ENCODE measurements at places on chromosomes 5 and 9.

- no peak for DNase-seq
These were observed 60.5 kb downstream of the TLE1 start for GRCh38 chr9:81628897-81629296.

GRCh38 chr9:84843175-84843824 is 173.8 kb downstream of the NTRK2 start:
- no peak for DNase-seq

- no peak for DNase-seq
These were observed 64.1 kb downstream of the SLC1A3 start for GRCh38 chr5:36670548-36670947.

- DNase-seq = no peak
These were observed 35.1 kb downstream of the SH3GLB2 start for GRCh38 chr9:128992995-128993394.

- no peak for DNase-seq
These were observed 101.2 kb downstream of the EPB41L4A start for GRCh38 chr5:112317866-112318265.

- DNase-seq = no peak
These were observed 32.0 kb upstream of the ADAM19 start for GRCh38 chr5:157607371-157608161.

DNA sequence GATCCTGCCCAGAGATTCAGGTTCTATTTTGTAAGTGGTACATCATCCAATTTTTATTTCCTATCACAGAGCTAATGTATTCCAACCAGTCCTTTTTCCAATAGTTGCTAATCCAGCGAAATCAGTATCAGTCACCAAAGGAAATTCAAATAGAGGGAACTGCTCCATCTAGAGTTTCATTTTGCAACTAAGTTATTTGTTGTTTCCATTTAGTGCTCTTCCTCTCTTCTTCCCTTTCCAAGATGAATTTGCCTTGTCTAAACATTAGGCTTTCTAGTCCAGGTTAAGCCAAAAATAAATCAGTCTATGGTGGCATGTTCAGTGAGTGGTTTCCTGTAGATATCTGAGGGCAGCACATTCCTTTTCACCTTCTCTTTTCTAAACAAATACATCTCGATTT is 79.8 kb upstream of the SPATA31D4 start:
- DNase-seq = no peak

GRCh38 chr5:154373326-154373725 is 72.5 kb upstream of the SAP30L start:
- no peak for DNase-seq

DNA sequence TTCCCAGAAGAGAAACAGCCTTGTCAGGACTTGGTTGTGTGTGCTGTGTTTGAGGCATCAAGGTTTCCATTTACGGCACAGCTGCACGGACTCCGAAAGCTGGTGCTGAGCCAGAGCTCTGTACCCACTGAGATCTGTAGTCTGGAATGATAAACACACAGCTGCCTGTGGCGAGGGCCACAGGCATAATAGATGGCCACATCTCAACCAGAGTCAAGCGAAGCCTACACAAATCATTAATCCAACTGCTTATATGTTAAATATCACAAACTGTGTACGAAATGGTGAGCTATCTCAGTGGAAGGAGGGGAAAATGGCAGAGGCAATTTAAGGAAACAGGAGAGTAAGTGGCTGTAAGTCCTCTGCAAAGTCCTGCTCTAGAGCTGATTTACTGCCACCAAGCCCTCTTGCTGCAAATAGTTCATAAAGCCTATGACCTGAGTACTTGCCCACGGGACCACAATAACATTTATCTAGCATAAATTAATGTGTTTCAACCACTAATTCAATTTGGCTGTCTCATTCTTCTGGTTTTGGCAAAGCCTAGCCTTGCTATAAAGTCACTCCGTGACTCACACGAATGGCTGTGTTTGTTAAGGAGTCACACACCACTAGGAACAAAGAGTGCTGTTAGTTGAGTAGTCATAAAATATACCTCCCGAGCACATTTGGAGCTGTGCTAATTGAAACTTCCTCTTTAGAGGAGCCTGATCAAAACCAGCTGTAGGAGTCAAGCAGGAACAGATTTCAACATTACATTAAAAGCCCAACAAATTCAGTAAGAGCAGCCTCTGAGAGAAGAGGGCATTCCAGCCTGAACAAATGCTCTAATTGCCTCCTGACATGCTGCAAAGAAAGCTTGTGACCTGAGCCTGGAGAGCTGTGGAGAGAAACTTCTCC is 738.6 kb upstream of the ZNF608 start:
- peak; percentile 77 for DNase-seq

DNA sequence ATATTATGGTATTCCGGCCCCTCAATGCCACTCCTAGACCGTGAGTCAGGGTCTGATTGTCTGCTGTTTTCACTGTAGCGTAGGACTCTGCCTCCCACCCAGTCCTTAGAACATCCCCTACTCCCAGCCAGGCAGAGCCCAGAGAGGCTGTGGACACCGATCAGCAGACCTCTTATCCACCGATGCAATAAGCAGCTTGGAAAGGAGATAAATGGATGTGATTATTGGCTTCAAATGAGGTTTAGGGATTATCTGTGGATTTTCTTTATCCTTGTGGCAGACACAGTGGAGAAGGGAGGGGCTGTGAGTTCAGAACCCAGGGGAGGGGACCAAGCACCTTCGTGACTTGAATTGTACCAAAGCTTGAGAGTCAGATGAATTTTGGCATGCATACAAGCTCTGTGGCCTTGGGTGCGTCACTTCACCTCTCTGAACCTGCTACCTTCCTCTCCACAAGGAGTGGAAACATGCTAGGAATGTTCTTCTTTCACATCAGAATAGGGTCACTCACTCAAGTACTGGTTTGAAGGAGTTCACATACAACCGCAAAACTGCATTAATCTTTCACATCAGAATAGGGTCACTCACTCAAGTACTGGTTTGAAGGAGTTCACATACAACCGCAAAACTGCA is 83.1 kb upstream of the CPLX2 start:
- no peak for DNase-seq

DNA sequence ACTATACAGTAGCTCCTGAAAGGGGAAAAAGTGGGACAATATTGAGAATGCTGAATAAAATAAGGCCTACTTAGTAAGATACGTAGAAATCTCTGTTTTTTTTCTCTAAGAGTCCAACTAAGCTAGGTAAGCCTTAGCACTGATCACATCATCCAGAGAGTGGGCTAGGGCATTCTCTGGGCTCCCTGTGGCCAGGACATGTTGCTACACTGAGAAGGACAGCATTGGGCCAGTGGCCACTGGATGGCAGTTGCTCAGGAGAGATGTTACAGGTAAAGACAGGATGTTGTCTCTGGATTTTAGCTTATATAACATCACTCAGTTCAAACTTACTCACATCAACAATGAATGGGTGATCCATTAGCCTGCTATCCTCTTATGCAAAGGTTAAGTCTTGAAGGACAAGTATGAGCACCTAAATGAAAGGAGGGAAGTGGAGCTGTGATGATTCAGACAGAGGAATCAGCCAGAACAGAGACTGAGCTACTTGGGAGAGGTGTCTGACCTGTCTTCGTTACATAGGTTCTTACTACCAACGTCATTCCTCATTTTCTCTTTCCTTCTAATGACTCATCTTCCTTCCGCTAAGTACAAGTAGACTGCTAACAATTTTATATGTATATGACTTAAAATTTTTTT is 226.6 kb upstream of the ADCY2 start:
- DNase-seq = no peak

- no peak for DNase-seq
These were observed 105.9 kb upstream of the DAP start for GRCh38 chr5:10866913-10867312.

DNA sequence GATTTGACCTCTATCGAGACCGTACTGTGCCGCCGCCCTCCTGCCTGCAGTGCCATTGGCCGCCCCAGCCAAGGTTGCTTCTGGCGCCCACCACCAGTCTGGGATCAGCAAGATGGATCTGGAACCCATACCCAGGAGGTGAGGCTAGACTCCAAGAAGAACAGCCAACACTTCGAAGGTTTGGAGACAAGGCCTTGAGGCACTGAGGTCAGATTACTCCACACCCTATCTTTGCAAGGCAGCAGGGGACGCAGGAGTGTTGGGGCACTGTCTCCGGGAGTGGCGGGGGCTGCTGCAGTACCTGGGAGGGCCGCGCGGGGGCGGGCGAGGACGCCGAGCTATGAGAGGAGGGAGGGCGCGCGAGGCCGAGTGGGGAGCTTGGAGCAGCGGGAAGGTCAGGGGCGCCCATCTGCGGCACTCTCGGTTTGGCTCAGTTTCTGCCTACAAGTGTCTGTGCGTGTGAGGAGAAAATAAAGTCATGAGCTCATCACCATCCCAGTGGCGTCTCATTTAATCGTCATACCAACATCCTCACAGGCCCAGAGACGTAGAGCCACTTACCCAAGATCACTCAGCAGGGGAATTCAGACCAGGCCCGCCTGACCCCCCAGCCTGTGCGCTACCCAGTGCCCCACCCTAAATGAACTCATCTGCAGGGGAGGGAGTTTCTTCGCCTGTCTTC is 20.5 kb upstream of the PSD2 start:
- DNase-seq = peak; percentile 76

DNA sequence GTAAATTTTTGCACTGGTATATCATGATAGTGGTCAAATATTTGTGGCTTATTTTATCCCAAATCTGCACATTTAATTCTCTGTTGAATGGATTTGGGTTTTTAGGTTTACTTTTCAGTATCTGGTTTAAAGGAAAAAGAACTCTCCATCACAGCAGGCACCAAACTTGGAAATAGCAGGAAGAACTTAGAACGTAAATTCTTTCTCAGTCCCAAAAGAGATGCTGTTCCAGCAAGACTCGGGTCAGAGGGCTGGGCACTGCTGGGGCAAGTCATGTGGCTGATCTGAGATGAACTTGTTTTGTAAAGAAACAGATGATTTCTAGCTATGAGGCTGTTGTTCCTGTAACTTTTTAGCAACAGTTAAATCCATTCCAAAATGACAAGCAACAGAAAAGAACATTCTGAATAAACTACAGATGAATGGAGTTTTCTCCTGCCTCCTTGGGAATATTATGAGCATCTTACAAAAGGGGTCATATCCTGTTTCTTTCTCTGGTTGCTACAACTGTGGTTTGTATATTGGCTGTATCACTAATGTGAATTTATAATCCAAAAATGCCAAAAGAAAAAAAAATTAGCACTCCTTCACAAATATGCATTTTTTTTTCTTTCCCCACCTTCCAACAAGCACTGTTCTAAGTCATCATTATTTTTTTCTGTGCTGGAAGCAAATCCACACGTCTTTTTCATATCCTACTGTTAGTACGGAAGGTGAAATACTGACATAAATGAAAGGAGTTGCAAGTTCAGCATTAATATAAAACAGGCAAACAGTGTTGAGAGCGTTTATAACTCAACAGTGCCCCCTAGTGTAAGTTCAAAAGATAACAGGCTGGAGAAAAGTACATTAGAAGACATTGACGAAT is 31.1 kb downstream of the OR2K2 start:
- DNase-seq = peak; percentile 32

Data from body of pancreas (tissue), 4 donors.